Fibroblast of the conjunctiva (primary cell): ENCODE measurements at places on chromosomes 11 and 22.
A peak's percentile ranks its signal among the peaks of the same experiment; 100 is the strongest.

DNA sequence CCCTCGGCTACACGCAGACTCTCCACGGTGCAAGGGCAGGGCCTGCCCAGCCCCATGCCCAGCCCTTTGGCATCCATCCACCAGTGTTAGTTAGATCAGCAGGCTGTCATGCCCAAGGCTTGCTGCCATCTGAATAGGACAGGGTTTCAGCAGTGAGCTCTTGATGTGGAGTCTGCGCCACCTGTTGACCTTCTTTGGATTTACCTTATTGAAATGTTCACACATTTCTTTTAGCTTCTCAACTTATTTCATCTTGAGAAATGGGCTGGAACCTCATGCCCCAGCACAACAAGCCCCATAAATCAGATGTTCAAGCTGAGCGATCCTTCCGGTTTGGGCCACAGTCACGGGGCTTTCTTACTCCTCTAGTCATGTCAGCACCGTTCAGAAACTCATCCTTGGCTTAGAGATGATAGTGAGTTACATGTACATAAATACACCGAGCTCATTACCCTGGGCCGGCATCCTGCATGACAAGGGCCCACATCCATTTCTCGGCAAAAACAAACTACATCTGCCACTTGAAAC, 61.7 kb downstream of the PARVB start:
- DNase-seq: peak; percentile 36

- DNase-seq: no peak
Measured at GRCh38 chr22:42974223-42974622, 40.7 kb downstream of the PACSIN2 start.

DNA sequence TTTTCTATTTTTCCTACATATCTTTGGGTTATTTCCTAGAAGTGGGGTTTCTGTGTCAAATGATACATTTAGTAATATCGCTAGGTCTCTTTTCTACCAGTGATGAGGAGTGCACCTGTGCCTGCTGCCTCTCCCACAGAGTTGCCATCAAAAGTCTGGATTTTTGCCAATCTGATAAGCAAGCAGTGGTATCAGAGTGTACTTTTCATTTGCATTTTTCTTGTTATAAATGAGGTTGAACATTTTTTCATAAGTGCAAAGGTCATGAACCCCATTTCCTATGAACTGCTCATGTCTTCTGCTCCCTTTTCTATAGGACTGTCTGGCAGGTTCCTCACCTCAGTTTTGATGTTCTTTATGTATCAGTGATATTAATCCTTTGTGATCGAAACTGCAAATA, 1.7 kb downstream of the TRPM5 start:
- DNase-seq: no peak

GRCh38 chr11:8671193-8671612, 11.3 kb downstream of the TRIM66 start:
- peak; percentile 95 for DNase-seq

- no peak for DNase-seq
Measured at GRCh38 chr11:77035039-77035438, 841 bp downstream of the B3GNT6 start.

DNA sequence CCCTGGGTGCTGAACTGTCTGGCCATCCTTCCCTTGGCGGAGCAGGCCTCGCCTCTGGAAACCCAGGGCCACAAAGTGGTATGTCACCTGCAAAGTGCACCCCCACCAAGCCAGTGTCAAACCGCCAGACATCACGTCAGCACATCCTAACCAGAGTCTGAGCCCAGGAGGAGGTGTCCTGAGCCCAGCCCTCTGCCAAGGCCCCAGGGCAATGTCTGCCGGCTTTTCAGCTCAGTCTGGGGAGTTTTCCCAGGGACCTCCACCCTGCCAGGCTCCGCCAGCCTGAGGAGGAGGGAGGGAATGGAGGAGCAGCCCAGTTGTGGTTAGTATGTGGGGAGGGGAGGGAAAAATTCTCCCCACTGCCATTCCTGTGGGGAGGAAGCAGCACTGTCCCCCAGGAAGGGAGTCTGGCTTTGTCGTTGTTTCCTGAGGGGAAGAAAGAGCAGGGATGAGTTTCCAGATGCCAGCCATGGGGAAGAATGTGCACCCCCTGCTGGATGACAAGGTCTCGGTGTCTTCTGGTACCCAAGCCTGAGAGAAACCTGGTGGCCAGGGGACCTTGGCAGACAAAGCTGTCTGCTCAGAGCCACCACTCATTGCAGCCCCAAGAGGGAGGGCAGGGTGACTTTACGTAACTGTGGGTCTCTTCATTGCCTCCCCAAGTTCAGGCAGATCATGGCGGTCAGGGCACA, 81.4 kb upstream of the CD82 start:
- no peak for DNase-seq

DNA sequence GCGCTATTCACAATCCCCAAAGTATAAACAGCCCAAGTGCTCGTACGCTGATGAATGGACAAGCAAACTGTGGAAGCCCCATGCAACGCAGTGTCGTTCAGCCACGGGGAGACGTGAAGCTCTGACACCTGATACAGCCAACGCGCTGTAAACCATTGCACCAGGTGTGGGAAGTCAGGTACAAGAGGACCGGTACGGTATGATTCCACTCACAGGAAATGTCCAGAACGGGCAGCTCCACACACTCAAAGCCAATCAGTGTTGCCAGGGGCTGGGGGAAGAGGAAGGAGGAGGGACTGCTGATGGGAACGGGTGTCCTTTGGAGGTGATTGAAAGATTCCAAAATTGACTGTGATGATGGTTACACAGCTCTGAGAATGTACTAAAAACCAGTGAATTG, 64.5 kb downstream of the BRD1 start:
- DNase-seq: no peak

DNA sequence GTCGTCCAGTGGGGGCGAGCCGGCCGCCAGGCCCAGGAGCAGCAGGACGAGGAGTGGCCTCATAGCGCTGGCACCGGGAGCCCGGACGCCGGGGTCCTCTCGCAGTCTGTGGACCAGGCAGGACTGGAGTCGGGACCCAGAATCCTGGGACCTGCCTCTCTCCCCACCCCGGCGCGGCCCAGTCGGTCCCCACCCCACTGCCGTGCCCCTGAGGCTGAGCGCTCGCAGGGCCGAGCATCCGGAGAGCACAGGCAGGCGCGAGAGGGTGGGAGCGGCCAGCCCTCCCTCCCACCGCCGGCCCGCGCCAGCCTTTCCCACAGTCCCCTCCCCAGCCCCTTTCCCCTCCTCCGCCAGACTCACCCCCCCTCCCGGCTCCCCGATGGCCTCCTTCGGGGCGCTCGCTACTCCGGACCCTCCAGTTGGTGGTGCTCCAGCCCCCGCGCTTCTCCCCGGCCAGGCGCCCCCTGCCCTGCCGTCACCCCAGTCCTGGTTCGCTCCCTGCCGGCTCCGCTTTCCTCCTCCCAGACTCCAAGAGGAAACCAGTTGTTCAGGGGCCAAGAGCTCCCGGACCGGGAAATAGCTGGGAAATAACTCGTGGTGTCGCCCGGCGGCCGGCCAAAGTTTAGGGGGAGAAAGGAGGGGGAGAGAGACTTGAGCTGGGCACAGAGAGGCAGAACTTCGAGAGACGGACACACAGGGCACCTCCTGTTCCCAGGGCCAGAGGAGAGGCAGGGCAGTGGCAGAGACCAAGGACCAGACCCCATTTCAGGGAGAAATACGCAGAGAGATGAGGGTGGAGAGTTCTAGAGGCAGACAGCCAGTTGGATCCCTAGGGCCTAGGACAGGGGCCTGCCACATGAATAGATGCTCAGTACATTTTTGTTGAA, at the start of gene C1QTNF5:
Gene C1QTNF5, minus strand, starts transcription at position 549 of the 887 bp plus-strand sequence. Its CDS starts 486 bp downstream, at position 63.
- DNase-seq: no peak

DNA sequence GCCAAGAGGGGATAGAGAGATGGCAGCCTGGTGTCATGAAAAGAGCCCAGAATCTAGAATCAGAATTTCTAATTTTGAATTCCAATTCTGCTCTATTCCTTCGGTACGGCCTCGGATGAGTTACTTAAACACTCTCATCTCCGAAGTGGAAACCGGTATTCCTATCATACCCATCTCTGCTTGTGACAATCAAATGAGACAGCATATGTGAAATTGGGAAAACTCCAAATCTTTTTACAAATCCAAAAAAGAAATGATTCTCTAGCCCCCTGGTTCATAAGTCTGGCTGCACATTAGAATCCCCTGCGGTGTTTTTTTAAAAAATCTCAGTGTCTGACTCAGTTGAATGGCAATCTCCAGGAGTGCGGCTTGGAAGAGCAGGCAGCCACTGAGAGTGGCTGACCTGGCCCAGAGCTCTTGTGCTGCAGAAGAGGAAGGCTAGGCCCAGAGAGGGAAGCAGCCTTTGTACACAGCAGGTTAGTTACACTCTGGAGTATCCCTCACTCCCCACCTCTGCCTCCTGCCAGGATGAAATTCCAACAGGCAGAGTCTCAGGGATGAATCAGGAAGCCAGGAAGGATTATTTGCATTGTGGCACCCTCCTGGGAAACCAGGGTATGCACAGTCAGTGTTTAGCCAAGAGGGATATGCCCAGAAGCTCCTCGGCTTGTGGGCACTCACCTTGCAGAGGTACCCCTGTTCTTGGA, 93.6 kb upstream of the ISX start:
- DNase-seq: no peak

- no peak for DNase-seq
Measured at GRCh38 chr11:67194096-67194495, 72.2 kb upstream of the GRK2 start.

DNA sequence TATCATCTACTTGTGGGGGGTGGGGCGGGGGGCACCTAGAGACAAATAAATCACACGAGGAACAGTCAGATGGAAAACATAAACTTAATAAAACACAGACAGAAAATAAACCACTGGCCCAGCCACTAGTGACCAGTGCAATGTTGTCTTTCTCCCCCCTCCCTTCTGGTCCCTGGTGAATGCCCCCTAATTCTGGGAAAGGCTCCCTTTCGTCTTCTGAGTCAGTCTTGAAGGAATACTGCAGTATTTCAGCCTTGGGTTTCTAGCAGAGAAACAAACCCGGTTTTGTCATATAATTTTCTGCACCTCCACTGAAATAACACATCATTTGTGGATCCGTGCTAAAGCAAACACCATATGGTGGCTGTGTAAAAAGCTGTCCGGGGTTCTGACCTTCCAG, 101.7 kb downstream of the ABTB2 start:
- no peak for DNase-seq

DNA sequence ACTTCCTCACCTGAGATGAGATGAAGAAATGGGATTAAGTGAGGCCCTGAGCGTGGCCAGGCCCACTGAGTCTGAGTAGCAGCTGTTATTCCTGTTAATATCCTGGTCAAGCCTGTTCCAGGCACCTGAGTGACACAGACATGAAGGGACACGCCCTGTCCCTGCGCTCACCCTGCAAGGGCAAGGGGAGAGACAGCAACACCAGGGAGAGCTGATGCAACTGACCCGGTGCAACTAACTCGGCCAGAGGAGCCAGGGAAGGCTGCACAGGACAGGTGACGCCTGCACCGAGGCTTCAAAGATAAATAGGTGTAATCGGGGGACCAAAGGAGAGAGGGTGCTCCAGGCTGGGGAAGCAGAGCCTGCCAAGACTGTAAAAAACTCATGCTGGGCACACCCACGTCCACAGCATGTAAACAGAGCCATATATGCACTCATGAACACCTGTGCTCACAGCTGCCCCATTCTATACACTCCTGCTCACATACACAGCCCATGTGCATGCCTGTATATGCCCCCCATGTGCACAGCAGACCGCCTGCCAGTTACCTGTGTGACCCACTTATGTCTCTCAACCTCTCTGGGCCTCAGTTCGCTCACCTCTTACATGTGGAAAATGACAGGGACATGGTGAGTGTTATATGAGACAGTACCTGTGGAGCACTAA, 22.8 kb upstream of the GCAT start:
- no peak for DNase-seq

DNA sequence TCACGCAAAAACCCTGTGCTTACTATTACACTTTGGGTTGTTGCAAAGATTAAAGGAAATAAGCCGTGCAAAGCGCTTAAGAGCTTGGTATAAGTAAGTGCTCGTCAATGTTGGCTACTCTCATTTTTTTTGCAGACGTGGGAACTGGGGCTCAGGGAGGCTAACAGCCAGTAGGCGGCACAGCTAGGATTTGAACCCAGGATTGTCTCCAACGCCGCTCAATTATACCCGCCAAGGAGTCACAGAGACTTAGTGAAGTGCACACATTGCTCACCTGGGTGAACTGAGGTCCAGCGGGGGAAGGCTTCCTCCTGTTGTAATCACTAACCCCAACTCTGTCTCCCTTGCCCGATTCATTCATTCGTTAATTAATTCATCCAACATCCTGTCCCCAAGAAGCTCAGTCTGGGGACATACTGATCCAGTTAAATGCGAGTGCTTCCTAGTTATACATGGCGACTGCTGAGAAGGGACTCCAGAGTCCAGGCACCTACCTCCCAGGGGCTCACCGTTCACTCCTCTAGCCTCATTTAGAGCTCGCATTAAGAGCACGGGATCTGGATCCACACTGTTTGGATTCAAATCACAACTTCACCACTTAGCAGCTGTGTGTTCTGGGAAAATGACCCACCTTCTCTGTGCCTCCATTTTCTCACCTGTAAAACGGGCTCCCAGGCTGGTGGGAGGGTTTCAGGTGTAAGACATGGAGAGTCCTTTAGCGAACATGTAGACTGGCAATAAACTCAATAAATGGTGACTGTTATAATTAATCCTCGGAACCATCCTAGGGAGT, 838 bp upstream of the MTFP1 start:
- DNase-seq: no peak

GRCh38 chr11:43681401-43681942, 934 bp downstream of the HSD17B12 start:
- DNase-seq: no peak

DNA sequence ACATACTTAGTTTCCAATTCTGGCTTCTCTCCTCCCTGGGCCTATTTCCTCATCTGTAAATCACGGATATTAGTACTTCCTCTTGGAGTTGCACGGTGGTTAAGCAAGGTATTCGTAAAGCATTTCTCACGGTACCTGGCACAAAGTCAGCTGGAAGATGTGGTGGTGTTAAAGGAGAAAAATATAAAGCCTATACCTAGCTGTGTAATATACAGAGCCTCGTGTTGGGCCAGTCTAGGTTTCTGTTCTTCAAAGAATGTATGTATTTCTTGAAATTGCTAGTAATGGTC, 47.2 kb downstream of the DBX1 start:
- DNase-seq: no peak

DNA sequence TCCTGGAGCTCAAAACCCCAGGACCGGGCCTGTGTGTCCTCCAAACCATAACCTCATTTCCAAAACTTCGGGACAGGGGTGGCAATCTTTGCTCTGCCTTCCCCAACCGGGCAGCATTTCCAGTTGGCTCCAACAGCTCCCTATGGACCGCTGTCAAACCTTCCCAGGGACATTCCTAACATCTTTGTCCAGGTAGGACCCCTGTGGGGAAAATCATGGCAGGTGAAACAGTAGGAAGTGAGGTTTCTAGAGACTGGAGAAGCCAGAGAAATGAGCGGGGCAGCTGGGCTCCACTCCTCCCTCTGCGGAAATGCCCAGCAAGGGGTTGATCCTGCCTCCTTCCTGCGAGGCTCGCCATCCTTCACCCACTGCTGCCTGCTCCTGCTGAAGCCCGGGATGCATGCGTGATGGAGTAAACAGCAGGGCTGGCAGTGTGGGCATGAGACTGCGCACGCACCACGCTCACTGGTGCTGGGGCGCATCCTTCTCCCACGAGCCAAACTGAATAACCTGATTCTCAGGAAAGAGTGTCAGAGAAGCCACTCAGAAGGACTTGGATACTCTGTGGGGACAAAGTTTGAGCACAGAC, 136.4 kb downstream of the BUD13 start:
- no peak for DNase-seq

GRCh38 chr11:18172666-18173065, at the start of gene MRGPRX4:
MRGPRX4 (plus strand) TSS chr11:18172837; CDS start chr11:18173257, 420 bp downstream.
- no peak for DNase-seq
